Stimulated activated CD8-positive, alpha-beta memory T cell treated with anti-CD3 and anti-CD28 coated beads, Interleukin-12 subunit alpha, Interleukin-12 subunit beta, amount 100 ng/mL, for 4 hours (primary cell): ENCODE measurements at places on chromosomes 7 and 10.

GRCh38 chr10:5589661-5590511, 65.1 kb downstream of the CALML3 start:
- no peak for DNase-seq

DNA sequence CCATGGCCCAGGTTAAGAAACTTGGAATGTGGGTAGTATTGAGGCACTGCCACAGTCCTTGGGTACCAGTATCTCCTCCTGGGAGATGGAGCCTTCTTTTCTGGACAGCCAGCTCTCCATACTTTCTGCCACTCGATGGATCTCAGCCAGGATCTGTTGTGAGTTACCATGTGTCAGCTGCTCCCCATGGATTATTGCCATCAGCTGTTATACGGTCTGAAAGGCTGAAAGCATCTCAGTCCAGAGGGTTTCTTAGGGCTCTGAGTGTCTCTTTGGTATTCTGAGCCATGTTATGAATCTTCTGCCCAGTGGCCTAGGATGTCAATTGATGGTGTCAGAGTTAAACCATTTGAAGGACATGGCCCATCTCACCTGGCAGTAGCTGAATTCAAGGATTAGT, 197.5 kb downstream of the C7orf25 start:
- no peak for DNase-seq

GRCh38 chr7:3165681-3166580, 122.3 kb upstream of the CARD11 start:
- DNase-seq = no peak

DNA sequence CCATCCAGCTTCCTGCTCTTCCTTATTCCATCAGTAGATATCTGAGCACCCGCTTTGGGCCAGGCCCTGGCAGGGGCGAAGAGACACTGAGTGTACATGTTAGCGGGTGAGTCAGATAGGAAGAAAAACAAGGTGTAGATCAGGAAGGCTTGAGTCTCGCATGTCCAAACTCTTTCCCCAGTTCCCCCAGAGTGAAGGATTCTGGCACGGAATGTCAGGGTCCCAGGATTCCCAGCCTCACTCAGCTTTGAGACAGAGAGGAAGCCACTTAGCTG, 24.1 kb upstream of the CHST15 start:
- DNase-seq = no peak

- no peak for DNase-seq
Measured at GRCh38 chr7:151993977-151994676, 31.3 kb upstream of the GALNT11 start.
